Activated CD4-positive, alpha-beta T cell treated with anti-CD3 and anti-CD28 coated beads, Interleukin-2, amount 10 ng/mL, durations not matched to agents 24 days and 14 days (primary cell): ENCODE measurements at places on chromosomes 3 and 15. TPM values are rescaled to one million over a fixed set of nuclear protein-coding genes. Genes with fewer than 3 reads are reported as not detected.

Gene TMC3
- not detected in 2 replicates for total RNA-seq

Gene CHRNA5
- 8.9 and 10.1 TPM in 2 replicates for total RNA-seq

Gene FAM219B
- 68.0 and 82.0 TPM in 2 replicates for total RNA-seq

Gene CCR5
- 1.7 and 2.3 TPM in 2 replicates for total RNA-seq

Gene FAM3D
- total RNA-seq: not detected in 2 replicates

Gene ZPLD1
- total RNA-seq: not detected in 2 replicates

Gene PEX11A
- total RNA-seq: 1.6 and 2.1 TPM in 2 replicates

Gene GOLGA8O
- total RNA-seq: 1.5 and 2.2 TPM in 2 replicates

Gene AHSG
- not detected in 2 replicates for total RNA-seq

Gene POLQ
- 30.3 and 31.0 TPM in 2 replicates for total RNA-seq

Gene CFAP100
- not detected in 2 replicates for total RNA-seq

Gene KIF23
- total RNA-seq: 36.0 and 40.0 TPM in 2 replicates

GRCh38 chr3:58250093-58250707 lies 12.6 kb downstream of the ABHD6 start:
- DNase-seq: no peak
- H3K36me3 ChIP-seq: no peaks in the 10 kb centered on the region
- no peak overlapping the region for H3K27ac ChIP-seq

- H3K4me1 ChIP-seq: peaks cover 18% of the 10 kb centered on the region
- H3K27ac ChIP-seq: no peak overlapping the region
- no peaks in the 10 kb centered on the region for H3K36me3 ChIP-seq
- H3K27me3 ChIP-seq: no peaks in the 10 kb centered on the region
- DNase-seq: no peak
- no peak overlapping the region for H3K4me3 ChIP-seq
These were observed 2.6 kb downstream of the SPTBN5 start for GRCh38 chr15:41891226-41891625.

GRCh38 chr3:60998858-60999257 lies 252.4 kb downstream of the FHIT start:
- no peak overlapping the region for H3K4me3 ChIP-seq
- DNase-seq: no peak
- no peaks in the 10 kb centered on the region for H3K36me3 ChIP-seq
- no peaks in the 10 kb centered on the region for H3K27me3 ChIP-seq
- no peak overlapping the region for H3K27ac ChIP-seq
- no peaks in the 10 kb centered on the region for H3K4me1 ChIP-seq

- no peak overlapping the region for H3K4me3 ChIP-seq
- DNase-seq: no peak
- H3K4me1 ChIP-seq: peaks cover 40% of the 10 kb centered on the region
- H3K27ac ChIP-seq: no peak overlapping the region
These were observed 11.0 kb downstream of the TBL1XR1 start for GRCh38 chr3:177186306-177186705.

DNA sequence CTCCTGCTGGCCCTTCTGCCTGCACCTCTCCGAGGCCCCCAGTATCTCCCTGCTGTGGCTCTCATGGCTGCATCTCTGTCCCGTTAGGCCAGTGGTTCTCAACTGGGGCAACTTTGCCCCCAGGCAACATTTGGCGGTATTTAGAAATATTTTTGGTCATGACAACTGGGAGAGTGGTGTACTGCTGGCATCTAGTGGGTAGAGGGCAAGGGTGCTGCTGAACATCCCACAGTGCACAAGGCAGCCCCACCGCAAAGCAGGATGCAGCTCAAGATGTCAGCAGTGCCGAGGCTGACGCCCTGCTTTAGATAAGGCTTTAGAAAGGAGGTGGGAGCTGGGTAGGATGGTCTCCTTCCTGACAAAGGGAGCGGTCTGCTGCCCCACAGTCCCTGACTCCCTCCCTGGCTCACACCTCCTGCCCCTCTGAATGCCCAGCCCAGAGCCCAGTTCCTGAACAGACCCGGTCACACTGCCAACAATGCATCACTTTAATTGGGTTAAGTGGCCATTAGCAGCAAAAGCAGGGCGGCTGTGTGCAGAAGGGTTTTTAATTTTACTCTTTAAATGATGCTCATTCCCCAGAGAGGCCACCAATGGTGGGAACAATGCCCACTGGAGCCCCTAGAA lies 68.8 kb upstream of the TMEM115 start:
- no peak overlapping the region for H3K27ac ChIP-seq
- no peaks in the 10 kb centered on the region for H3K4me1 ChIP-seq
- H3K27me3 ChIP-seq: no peaks in the 10 kb centered on the region
- no peaks in the 10 kb centered on the region for H3K36me3 ChIP-seq

- peaks cover 16% of the 10 kb centered on the region for H3K4me1 ChIP-seq
- no peaks in the 10 kb centered on the region for H3K27me3 ChIP-seq
- peak overlapping the region; percentile 61 for H3K27ac ChIP-seq
- peaks cover 37% of the 10 kb centered on the region for H3K36me3 ChIP-seq
- DNase-seq: peak; percentile 77
These were observed 61.3 kb downstream of the RIOX2 start for GRCh38 chr3:97910931-97911351.

- H3K36me3 ChIP-seq: peaks cover 3% of the 10 kb centered on the region
- DNase-seq: no peak
- H3K4me3 ChIP-seq: no peak overlapping the region
- H3K4me1 ChIP-seq: peaks cover 3% of the 10 kb centered on the region
- no peaks in the 10 kb centered on the region for H3K27me3 ChIP-seq
These were observed 71.7 kb downstream of the TBC1D5 start for GRCh38 chr3:17670749-17671148.

GRCh38 chr3:170361711-170362110 lies 4.2 kb downstream of the SKIL start:
- no peaks in the 10 kb centered on the region for H3K27me3 ChIP-seq
- DNase-seq: peak; percentile 21

DNA sequence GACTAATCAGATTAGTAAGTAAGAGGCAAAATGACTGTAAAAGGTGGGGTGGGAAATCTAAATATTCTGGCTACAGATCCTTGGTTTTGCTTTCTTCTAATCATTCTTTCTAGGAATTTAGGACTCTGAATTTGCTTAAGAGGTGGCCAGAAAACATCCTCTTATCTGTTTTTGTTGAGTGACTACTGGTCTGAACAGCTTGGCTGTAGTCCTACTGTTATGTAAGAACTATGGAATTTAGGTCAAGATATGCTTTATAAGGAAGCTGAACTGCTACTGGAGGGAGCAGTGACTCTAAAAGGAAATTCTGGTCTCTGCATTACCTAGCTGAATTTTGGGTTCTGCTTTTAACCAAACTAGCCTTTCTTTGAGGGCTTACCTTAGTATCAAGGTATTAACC lies 33.5 kb upstream of the CSPG5 start:
- no peaks in the 10 kb centered on the region for H3K4me1 ChIP-seq
- peaks cover 40% of the 10 kb centered on the region for H3K36me3 ChIP-seq
- H3K27me3 ChIP-seq: no peaks in the 10 kb centered on the region
- H3K27ac ChIP-seq: no peak overlapping the region

GRCh38 chr3:116835658-116836057 lies 126.1 kb downstream of the TUSC7 start:
- no peak for DNase-seq
- H3K27me3 ChIP-seq: no peaks in the 10 kb centered on the region
- H3K4me3 ChIP-seq: no peak overlapping the region
- no peaks in the 10 kb centered on the region for H3K4me1 ChIP-seq

DNA sequence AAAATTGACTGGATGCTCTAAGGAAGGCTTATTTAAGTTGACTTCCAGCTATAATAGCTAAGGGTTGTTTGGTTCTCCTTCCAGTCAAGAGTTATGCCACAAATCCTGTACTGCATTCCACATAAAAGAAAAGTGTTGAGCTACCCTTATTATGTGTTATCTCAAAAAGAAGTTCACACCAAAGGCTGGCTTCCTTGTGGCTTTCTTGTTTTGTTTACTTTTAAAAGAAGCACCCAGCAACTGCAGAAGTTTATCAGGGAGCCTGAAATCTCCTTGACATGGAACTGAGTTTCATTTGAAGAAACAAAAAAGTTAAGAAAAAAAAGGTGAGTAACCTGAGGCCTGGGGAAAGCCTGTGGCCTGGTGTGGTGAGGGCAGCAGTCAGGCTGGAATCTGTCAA lies 10.2 kb downstream of the MGLL start:
- H3K4me1 ChIP-seq: no peaks in the 10 kb centered on the region
- H3K4me3 ChIP-seq: no peak overlapping the region
- no peak overlapping the region for H3K27ac ChIP-seq
- DNase-seq: no peak
- peaks cover 26% of the 10 kb centered on the region for H3K27me3 ChIP-seq
- no peaks in the 10 kb centered on the region for H3K36me3 ChIP-seq

DNA sequence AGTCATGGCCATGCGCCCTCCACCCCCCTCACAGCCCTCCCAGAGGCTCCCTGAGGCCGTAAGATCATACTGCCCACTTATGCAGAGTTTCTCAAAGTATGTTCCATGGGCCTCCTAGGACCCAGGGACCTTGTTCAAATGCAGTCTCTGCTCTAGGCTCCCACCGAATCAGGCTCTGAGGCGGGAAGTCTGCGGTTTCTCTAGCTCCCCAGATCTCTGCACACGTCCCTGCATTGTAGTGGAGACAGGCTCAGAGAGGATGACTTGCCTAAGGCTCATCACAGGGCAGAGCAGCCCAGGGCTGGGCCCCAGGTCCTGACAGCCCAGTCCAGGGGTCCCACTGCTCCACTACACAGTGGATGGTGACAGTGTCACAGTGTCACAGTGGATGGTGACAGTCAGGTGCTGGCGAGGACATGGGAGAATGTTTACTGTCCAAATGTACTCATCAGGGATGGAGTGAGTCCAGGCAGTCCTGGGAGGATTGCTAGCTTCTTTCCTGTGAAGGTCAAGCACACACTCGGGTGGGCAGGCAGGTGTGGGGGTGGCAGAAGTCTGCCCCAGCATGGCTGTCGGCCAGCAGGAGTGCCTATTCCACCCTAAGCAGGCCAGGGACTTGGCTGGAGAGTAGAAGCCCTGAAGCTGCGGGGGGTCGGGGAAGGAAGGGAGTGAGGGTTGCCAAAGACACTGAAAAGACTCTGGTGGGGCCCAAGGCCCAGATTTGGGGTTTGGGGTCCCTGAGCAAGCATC lies 12.4 kb downstream of the ANKRD63 start:
- H3K27ac ChIP-seq: no peak overlapping the region
- H3K36me3 ChIP-seq: no peaks in the 10 kb centered on the region
- DNase-seq: no peak
- H3K4me1 ChIP-seq: peaks cover 4% of the 10 kb centered on the region
- no peak overlapping the region for H3K4me3 ChIP-seq

DNA sequence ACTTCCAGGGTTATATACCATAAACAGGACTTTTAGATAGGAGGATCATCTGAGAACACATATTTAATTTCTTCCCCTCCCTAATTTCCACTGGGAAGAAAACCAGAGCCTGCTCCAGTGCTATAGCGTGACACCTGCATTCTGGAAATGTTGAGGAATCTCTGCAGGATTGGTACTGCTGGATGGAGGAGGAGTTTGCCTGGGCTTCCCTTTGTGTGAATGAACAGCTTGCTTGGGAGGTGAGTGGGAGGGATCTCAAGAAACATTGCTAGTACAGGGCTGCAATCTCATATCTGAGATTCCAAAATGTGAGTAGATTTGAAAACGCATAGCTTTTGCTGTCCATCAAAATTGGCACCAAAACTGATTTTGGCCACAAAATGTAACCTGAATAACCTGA lies 295.9 kb upstream of the RGMA start:
- no peak overlapping the region for H3K27ac ChIP-seq
- H3K4me3 ChIP-seq: no peak overlapping the region
- H3K4me1 ChIP-seq: no peaks in the 10 kb centered on the region
- H3K36me3 ChIP-seq: no peaks in the 10 kb centered on the region
- no peak for DNase-seq

GRCh38 chr3:143826296-143826695 lies 22.0 kb downstream of the SLC9A9 start:
- peaks cover 36% of the 10 kb centered on the region for H3K4me1 ChIP-seq
- peaks cover 7% of the 10 kb centered on the region for H3K36me3 ChIP-seq
- H3K4me3 ChIP-seq: no peak overlapping the region

- no peaks in the 10 kb centered on the region for H3K36me3 ChIP-seq
- no peak for DNase-seq
- no peak overlapping the region for H3K27ac ChIP-seq
- no peak overlapping the region for H3K4me3 ChIP-seq
- H3K4me1 ChIP-seq: no peaks in the 10 kb centered on the region
These were observed 418.2 kb upstream of the NR2F2 start for GRCh38 chr15:95912280-95912625.

DNA sequence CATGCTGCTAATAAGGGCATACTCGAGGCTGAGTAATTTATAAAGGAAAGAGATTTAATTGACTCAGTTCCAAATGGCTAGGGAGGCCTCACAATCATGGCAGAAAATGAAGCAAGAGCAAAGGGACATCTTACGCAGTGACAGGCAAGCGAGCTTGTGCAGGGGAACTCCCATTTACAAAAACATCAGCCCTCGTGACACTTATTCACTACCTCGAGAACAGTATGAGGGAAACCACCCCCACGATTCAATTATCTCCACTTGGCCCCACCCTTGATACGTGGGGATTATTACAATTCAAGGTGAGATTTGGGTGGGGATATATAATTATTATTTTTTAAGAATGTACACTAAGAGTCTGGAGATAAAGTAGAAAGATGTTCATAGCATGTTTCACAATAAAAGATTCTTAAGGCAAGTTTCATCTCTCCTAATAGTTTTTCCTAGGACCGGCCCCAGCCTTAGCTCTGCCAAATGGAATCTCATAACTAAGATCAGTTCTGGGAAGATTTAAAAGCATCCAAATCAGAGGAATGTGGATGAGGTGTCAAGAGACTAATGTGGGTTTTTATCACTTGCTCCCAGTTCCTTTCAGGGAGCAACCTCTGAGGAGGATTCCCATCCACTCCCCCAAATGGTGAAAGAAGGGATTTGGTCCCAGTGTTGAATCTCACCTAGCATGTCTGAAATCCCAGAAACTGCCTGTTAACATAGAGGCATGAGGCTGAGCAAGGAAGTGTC lies 221.0 kb downstream of the ZMAT3 start:
- H3K4me3 ChIP-seq: no peak overlapping the region
- DNase-seq: no peak
- H3K27me3 ChIP-seq: no peaks in the 10 kb centered on the region
- no peaks in the 10 kb centered on the region for H3K4me1 ChIP-seq
- H3K27ac ChIP-seq: no peak overlapping the region
- H3K36me3 ChIP-seq: no peaks in the 10 kb centered on the region

GRCh38 chr3:21654662-21655061 lies 96.3 kb downstream of the ZNF385D start:
- H3K27ac ChIP-seq: no peak overlapping the region
- H3K4me1 ChIP-seq: no peaks in the 10 kb centered on the region
- no peak overlapping the region for H3K4me3 ChIP-seq
- no peak for DNase-seq
- H3K27me3 ChIP-seq: no peaks in the 10 kb centered on the region

DNA sequence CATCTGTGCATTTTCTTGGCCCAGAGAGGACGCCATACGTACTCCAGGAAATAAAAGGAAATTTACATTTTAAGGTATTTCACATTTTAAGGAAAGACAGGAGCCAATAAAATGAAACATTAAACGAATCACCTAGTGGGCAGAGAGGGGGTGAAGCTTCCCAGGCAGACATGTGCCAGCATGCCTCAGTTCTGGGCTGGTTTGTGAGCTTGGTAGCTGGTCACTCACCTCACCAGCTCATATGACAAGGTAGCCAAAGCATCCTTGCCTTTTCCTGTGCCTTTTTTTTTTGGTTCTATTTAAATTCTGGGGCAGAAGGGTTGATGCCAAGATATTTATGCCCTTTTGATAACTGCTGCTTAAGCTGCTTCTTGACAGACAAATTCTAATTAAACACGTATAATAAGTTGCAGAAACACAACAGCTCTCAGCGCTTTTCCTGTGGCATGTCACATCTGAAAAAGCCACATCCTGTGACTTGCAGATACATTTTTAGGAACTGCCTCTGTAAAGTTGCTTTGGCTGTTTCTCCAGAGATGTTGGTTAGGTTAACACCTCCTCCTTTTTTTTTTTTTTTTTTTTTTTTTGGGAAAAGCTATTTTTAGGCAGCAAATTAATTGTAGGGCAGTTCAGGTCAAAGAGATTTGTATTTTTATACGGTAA lies 218.6 kb downstream of the PDCD6IP start:
- peak overlapping the region; percentile 28 for H3K4me3 ChIP-seq
- no peaks in the 10 kb centered on the region for H3K27me3 ChIP-seq
- peaks cover 13% of the 10 kb centered on the region for H3K4me1 ChIP-seq
- peak; percentile 77 for DNase-seq
- no peaks in the 10 kb centered on the region for H3K36me3 ChIP-seq
